Common myeloid progenitor, CD34-positive (primary cell): ENCODE measurements at places on chromosomes 11 and 22.

DNA sequence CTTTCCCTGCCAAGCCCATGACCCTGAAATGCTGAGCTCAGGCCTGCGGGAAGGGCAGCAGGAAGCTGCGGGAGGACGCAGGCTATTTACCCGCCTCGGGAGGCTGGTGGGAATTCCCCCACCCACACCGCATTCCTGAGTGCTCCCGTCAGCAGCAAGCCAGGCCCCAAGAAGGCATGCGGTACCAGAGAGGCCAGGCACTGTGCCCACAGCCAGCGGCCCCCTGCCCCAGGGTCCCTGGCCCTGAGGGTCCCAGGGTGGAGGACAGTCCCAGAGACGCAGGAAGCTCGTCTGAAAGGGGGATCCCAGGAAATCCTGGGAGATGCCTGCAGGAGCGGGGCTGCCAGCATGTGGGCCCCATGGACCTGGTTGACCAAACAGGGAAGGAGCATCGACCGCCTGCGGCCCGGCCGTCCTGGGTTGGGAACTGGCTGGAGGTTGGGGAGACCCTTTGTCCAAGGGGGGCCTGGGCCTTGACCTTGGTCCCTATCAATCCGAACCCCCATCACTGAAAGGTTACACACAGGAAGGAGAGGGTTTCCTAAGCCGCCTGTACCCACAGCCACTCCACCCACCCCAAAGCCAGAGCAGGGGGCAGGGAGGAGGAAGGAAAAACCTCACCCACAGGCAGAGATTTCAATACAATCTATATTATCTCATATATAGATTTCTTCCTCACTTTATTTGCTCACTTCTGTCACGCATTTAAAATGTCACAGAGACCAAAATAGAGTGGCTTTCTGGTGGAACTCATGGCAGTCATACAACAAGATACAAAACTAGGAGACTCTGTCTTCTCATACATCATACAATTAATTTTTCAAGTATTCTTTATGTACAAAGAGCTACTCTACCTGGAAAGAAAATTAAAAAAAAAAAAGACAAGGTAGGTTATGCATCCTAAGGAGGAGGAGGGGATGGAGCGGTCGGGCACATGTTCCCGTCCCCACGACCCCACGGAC lies 17.1 kb downstream of the MAFF start:
- H3K4me3 ChIP-seq, result no peak overlapping the region
- no peak overlapping the region for H3K27ac ChIP-seq
- H3K36me3 ChIP-seq, result peaks cover 20% of the 10 kb centered on the region
- no peak for DNase-seq

DNA sequence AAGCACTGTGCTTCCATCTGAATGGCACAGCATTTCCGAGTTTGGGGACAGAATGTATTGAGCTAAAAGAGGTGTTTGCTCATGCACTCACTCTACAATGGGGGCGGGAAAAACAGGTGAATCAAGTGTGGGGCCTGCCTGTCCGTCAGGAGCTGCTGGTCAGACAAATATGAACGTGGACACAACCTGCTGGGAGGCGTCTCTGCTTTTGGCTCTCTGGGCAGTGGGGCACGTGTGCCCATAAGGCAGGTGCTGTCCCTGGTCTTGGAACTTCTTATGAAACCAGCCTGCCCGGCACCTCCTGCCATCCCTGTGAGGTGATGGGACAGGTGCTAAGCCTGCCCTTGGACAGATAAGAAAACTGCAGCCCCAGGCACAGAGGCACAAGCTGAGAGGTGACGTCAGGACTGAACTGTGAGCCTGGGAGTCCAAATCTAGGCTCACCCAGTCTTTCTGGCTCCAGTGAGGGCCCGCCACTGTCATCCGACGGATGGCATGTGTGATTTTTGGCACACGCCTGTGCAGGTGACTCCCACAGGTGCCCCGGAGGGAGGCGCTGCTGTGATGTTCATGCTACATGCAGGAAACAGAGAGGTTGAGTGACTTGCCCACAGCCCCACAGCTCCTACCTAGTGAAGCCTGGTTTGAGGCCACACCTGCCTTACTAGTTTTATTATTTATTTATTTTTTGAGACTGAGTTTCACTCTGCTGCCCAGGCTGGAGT lies 51.6 kb downstream of the SMIM38 start:
- peaks cover 5% of the 10 kb centered on the region for H3K4me1 ChIP-seq
- no peak for DNase-seq
- H3K4me3 ChIP-seq, result no peak overlapping the region
- no peaks in the 10 kb centered on the region for H3K27me3 ChIP-seq
- H3K36me3 ChIP-seq, result no peaks in the 10 kb centered on the region

- no peaks in the 10 kb centered on the region for H3K27me3 ChIP-seq
- no peak overlapping the region for H3K4me3 ChIP-seq
- no peaks in the 10 kb centered on the region for H3K36me3 ChIP-seq
- peak; percentile 21 for DNase-seq
Observed at GRCh38 chr11:64621283-64622019, 30.4 kb downstream of the SLC22A12 start.

- H3K27me3 ChIP-seq, result no peaks in the 10 kb centered on the region
- H3K27ac ChIP-seq, result no peak overlapping the region
- no peak overlapping the region for H3K4me3 ChIP-seq
- DNase-seq, result no peak
- no peaks in the 10 kb centered on the region for H3K36me3 ChIP-seq
Observed at GRCh38 chr11:94785509-94785908, 17.4 kb downstream of the AMOTL1 start.

DNA sequence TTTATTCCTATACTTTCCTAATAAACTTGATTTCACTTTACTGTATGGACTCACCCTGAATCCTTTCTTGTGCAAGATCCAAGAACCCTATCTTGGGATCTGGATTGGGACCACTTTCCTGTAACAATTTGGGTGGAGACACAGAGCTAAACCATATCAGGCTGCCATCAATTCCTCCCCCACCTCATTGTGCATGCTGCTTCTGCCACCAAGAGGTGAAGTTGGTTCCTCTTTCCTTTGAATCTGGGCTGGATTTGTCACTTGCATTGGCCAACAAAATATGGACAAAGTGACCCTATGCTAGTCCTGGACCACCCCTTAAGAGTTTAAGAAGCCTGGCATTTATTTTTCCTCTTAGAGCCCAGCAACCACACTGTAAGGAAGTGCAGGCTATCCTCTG lies 39.4 kb upstream of the CEP295 start:
- no peak overlapping the region for H3K4me3 ChIP-seq
- no peaks in the 10 kb centered on the region for H3K4me1 ChIP-seq
- H3K36me3 ChIP-seq, result no peaks in the 10 kb centered on the region
- no peaks in the 10 kb centered on the region for H3K27me3 ChIP-seq
- no peak overlapping the region for H3K27ac ChIP-seq

DNA sequence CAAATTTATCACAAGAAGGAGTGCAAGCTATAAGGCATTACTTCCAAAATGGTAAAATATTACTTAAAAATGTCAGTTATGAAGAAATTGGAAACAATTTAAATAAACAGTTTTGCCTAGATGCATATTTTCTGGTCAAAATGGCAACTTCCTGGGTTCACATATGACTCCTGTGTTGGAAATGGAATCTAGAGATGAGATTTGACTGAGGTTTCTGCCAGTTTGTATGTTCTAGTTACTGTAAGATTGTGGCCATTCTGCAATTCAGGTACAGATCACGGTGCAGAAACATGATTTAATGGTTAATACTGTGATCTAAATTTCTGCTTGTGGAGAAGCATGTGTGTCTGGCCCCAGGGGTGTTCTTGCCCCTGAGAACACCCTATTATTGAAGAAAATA lies 3.4 kb upstream of the OR4C6 start:
- H3K4me1 ChIP-seq, result no peaks in the 10 kb centered on the region
- H3K27ac ChIP-seq, result no peak overlapping the region
- no peaks in the 10 kb centered on the region for H3K27me3 ChIP-seq
- no peak for DNase-seq
- H3K36me3 ChIP-seq, result no peaks in the 10 kb centered on the region
- no peak overlapping the region for H3K4me3 ChIP-seq

DNA sequence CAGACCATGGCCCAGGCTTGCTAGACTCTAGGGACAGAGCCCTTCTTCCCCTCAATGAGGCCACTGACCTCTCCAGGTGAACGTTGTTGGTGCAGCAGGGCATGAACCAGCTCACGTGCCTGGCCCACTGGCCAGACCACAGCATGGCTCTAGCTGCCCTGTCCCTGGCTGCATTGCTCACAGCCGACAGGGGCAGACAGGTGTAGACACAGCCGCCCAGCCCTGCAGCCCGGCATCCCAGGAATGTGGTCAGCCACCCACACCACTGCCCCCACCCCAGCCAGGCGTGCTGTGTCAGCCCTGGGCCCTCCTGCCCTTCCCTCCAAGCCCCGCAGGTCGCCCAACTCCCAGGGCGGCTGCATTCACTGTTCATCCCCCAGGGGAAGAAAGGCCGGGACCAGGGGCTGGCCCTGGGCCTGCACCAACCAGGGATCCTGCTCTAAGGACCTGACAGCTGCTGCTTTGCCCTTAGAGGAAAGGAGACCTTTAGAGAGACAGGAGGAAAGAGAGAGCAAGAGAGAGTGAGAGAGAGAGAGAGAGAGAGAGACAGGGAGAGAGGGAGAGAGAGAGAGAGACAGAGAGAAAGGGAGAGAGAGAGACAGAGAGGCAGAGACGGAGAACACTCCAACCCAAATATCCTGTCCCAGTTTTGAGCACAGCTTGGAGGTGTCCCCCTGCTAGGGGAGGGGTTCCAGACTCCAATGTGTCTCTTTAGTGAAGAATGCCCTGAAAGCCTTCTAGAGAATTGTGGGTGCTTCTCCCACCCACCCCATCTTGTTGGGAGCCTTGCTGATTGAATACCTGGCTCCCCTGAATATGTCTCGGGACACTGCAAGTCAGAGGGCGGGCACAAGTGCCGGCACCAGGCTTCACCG lies 44.2 kb upstream of the LINC01488 start:
- H3K4me3 ChIP-seq, result no peak overlapping the region
- no peaks in the 10 kb centered on the region for H3K27me3 ChIP-seq
- peaks cover 29% of the 10 kb centered on the region for H3K4me1 ChIP-seq
- no peaks in the 10 kb centered on the region for H3K36me3 ChIP-seq

- H3K27ac ChIP-seq, result no peak overlapping the region
- peak; percentile 17 for DNase-seq
- H3K27me3 ChIP-seq, result peaks cover 2% of the 10 kb centered on the region
- H3K4me1 ChIP-seq, result peaks cover 23% of the 10 kb centered on the region
- H3K4me3 ChIP-seq, result no peak overlapping the region
- no peaks in the 10 kb centered on the region for H3K36me3 ChIP-seq
Observed at GRCh38 chr11:130400781-130401483, 27.5 kb downstream of the ADAMTS8 start.

GRCh38 chr11:19218786-19219460 lies 17.1 kb upstream of the CSRP3 start:
- no peak overlapping the region for H3K27ac ChIP-seq
- no peaks in the 10 kb centered on the region for H3K27me3 ChIP-seq
- H3K4me3 ChIP-seq, result no peak overlapping the region

GRCh38 chr11:61369372-61370348 lies 7.5 kb downstream of the TMEM138 start:
- no peak overlapping the region for H3K27ac ChIP-seq
- no peak overlapping the region for H3K4me3 ChIP-seq
- DNase-seq, result no peak
- peaks cover 23% of the 10 kb centered on the region for H3K36me3 ChIP-seq

- no peak overlapping the region for H3K27ac ChIP-seq
- H3K27me3 ChIP-seq, result no peaks in the 10 kb centered on the region
- no peak overlapping the region for H3K4me3 ChIP-seq
- H3K36me3 ChIP-seq, result no peaks in the 10 kb centered on the region
- no peaks in the 10 kb centered on the region for H3K4me1 ChIP-seq
Observed at GRCh38 chr11:14443638-14444037, 56.0 kb downstream of the COPB1 start.

- H3K4me3 ChIP-seq, result no peak overlapping the region
- no peaks in the 10 kb centered on the region for H3K27me3 ChIP-seq
- peaks cover 14% of the 10 kb centered on the region for H3K36me3 ChIP-seq
- peak overlapping the region; percentile 25 for H3K27ac ChIP-seq
Observed at GRCh38 chr22:20922141-20922751, 5.0 kb downstream of the CRKL start.

DNA sequence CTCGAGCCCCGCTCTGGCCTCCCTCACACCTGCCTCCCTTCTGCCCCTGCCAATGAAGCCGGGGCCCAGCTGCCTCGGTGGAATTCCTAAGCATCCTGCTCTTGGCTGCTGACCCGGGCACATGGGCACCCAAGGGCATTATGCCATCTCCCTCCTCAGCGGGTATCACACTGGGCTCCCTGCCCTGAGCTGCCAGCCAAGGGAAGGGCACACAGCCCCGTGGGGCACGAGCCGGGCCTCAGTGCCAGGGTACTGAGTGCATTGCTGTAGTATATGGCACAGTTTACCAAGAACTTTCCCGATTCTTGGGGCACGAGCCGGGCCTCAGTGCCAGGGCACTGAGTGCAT lies 43.8 kb upstream of the JAM3 start:
- H3K36me3 ChIP-seq, result no peaks in the 10 kb centered on the region
- no peak for DNase-seq
- H3K4me3 ChIP-seq, result no peak overlapping the region
- no peaks in the 10 kb centered on the region for H3K27me3 ChIP-seq
- no peak overlapping the region for H3K27ac ChIP-seq

DNA sequence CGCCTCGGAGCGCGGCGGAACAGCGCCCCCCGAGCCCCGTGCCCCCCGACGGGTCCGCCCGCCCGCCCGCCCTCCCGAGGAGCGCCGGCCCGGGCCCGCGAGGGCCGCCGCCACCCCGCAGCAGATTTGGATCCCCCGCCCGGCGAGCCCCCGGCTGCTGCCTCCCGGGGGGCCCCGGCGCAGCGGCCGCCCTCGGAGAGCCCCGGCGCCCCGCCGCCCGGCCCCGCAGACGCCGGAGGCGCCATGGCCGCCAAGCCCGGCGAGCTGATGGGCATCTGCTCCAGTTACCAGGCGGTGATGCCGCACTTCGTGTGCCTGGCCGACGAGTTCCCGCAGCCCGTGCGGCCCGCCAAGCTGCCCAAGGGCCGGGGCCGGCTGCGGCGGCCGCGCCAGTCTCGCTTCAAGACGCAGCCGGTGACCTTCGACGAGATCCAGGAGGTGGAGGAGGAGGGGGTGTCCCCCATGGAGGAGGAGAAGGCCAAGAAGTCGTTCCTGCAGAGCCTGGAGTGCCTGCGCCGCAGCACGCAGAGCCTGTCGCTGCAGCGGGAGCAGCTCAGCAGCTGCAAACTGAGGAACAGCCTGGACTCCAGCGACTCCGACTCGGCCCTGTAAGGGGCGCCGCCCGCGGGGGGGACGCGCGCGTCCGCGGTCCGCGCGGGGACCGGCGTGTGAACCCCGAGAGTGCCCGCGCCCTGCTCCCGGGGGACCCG lies 380 bp downstream of the C11orf96 start:
- peak; percentile 68 for DNase-seq
- peak overlapping the region; percentile 78 for H3K4me3 ChIP-seq
- no peaks in the 10 kb centered on the region for H3K4me1 ChIP-seq
- H3K36me3 ChIP-seq, result no peaks in the 10 kb centered on the region
- H3K27me3 ChIP-seq, result peaks cover 52% of the 10 kb centered on the region
- no peak overlapping the region for H3K27ac ChIP-seq

DNA sequence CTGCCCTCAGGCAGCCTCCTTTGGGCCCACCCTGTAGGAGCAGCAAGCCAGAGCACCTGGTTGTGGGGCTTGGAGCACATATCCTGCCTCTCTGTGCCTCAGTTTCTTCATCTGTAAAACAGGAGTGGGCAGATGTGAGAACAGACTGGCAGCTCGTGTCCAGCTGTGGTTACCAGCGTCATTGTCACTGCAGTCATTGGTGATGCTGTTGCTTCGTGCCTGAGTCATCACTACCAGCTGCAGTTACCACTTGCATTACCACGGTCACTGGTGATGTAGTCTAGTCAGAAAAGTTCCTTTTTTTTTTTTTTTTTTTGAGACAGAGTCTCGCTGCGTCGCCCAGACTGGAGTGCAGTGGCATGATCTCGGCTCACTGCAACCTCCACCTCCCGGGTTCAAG lies 20.4 kb downstream of the RSPH14 start:
- H3K27ac ChIP-seq, result no peak overlapping the region
- H3K36me3 ChIP-seq, result no peaks in the 10 kb centered on the region
- H3K4me1 ChIP-seq, result peaks cover 3% of the 10 kb centered on the region
- no peaks in the 10 kb centered on the region for H3K27me3 ChIP-seq
- peak; percentile 67 for DNase-seq
